ENCODE measurements at places on chromosomes 16 and 17.

GRCh38 chr17:75571197-75571884, 16.3 kb upstream of the MYO15B start:
- DNase-seq = no peak

- DNase-seq = no peak
Observed at GRCh38 chr16:4931381-4931780, 5.6 kb downstream of the PPL start.

- DNase-seq = peak; percentile 76
Observed at GRCh38 chr16:31105677-31106213, 2.4 kb upstream of the BCKDK start.

DNA sequence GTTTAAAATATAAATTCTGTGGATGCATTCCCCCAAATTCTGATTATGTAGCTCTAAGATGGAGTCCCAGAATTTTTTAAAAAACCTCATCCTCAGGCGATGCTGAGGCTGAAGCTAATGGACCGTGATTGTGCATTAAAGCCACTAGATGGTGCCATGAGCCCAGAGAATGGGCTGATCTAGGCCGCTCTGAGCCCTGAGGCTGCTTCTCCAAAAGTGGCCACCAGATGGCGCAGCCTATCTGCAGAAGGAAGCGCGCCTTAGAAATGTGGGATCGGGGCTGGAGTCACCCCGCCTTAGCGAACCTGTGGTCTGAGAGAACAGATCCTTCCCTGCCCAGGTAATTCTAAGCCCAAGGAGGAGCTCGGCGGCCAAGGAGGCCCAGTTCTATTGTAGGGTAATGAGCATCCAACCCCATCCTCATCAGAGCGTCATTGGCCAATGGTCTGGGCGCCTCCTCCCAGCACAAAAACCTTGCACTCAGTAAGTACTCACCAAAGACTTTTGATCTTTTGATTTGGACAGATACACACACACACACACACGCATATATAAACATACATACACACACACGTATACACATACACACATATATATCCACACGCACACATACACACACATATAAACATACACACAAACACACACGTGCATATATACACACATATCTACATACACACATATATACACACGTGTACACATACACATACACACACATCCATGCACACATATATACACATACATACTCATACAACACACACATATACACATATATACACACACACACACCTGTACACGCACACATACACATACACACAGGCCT, 13.7 kb upstream of the MMP2 start:
- DNase-seq = peak; percentile 82

DNA sequence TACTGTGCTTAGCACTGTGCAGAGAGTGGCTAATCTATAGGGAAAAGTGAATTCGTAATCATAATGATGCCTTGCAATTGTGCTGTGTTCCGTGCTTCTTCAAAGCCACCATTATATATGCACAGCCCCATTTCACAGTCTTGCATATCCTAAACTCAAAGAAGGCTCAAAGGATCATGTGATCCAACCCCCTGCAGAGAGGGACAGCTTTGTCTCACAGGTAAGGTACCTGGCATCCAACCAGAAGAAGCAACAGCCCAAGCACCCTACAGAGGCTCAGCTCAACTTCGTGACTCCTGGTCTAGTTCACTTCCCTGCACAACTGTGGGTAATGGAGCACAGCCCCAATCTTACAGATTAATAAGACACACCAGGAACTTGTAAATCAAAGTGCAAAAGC, 124.0 kb downstream of the ZNF423 start:
- DNase-seq = no peak

DNA sequence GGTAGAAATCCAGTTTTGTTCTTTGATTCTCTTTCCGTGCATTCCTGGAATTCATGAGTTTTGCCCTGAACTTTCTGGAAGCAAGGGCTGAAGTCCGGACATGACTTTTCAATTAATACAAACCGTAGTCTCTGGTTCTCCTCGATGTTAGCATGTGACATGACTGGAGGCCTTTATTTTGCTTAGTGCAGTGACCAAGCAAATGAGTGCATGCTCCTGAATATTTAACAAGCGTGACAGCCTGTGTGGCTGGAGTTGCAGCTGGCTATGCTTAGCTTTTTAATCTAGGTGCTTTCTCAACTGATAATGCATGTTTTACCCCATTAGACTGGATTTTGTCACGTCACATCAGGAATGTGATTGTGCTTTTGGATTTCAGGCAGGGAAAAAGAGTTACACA, 302.1 kb downstream of the MAP2K6 start:
- no peak for DNase-seq

GRCh38 chr16:68061396-68061795, 23.8 kb upstream of the NFATC3 start:
- no peak for DNase-seq

DNA sequence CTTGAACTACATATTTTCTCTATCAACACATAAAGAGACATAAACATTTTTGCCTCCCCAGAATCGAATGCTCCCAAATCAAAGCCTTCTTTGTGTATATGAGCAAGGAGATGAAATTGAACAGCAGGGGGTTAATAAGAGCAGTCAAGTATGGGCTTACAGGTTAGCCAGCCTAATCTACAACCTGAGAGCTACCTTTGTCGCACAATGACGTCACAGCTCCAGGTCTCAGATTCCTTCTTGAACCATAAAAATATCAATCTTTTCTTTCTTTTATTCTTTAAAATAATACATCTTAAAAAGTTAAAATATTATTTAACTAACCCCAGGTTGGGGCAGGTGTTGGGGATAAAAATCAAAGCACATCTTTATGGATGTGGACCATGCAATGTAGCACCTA, 482.9 kb upstream of the CDH11 start:
- no peak for DNase-seq
